ENCODE measurements at places on chromosomes 6 and 20. TPM values are rescaled to one million over a fixed set of nuclear protein-coding genes. Genes with fewer than 3 reads are reported as not detected.

The DACT2 gene
- polyA plus RNA-seq, result not detected

The FOXA2 gene
- not detected for polyA plus RNA-seq

The PTK6 gene
- 0.16 TPM for polyA plus RNA-seq

The LINC00237 gene
- polyA plus RNA-seq, result not detected

- no peak overlapping the region for H3K4me3 ChIP-seq
- no peak overlapping the region for H3K27ac ChIP-seq
- DNase-seq, result no peak
- no peaks in the 10 kb centered on the region for H3K4me1 ChIP-seq
- no peaks in the 10 kb centered on the region for H3K27me3 ChIP-seq
These were observed 1.4 kb downstream of the DEFB132 start for GRCh38 chr20:258963-259362.

DNA sequence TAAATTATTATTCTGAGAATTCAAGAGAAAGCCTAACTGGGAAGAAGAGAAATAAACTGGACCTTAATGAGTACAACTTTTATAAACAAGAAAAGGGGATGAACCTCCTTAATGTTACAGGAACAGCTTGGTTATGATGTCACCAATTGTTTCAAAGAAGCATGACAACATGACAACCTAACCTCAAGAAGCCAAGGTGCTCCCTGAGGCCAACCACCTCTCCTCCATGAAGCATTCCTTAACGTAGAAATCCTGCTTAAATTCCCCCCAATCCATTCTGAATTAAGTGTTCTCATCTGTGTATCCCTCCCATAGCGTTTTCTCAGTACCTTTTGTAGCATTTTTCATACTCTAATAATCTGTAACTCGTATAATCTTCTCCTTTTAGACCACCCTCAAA is 1.7 kb downstream of the HBS1L start:
- peaks cover 49% of the 10 kb centered on the region for H3K4me1 ChIP-seq
- no peak for DNase-seq
- peak overlapping the region; percentile 91 for H3K27ac ChIP-seq

GRCh38 chr6:76792394-76792793 is 670.9 kb downstream of the HTR1B start:
- no peaks in the 10 kb centered on the region for H3K36me3 ChIP-seq
- DNase-seq, result no peak
- H3K4me3 ChIP-seq, result no peak overlapping the region
- H3K4me1 ChIP-seq, result no peaks in the 10 kb centered on the region
- H3K27me3 ChIP-seq, result no peaks in the 10 kb centered on the region
- H3K27ac ChIP-seq, result no peak overlapping the region

DNA sequence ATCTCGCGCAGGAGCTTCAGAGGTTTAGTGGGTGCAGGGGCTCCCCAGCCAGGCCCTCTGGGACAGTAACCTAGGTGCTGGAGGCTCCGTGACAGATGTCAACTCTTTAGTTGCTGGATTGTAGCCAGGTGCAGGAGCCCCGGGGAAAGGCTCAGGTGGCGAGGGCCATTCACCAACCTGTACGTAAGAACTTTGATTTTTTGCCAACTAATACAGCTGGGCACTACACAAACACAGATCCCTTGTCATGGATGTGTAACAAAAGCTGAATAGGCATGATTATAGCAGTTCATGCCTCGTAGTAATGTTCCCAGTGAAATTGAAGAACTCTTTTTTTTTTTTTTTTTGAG is 82.6 kb downstream of the CDC5L start:
- H3K27me3 ChIP-seq, result no peaks in the 10 kb centered on the region
- no peak overlapping the region for H3K4me3 ChIP-seq
- DNase-seq, result no peak
- no peaks in the 10 kb centered on the region for H3K36me3 ChIP-seq

DNA sequence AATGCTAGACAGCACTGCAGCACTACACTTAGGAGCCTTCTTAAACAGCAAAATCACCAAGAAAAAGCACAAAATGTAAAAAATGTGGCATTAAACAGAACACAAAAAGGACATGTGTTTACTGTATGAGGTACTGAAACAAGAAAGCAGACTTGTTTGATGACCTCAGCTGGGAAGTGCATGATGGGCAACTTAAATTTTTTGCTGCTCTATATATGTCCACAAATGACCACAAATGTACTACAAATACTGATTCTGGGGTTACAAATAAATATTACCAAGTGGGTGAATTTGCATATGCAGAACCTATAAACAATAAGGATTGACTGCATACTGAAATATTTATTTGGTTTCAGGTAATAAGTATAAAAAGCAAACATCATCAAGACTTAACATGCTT is 13.1 kb downstream of the RAB23 start:
- H3K36me3 ChIP-seq, result no peaks in the 10 kb centered on the region
- H3K4me3 ChIP-seq, result no peak overlapping the region
- no peaks in the 10 kb centered on the region for H3K27me3 ChIP-seq
- H3K27ac ChIP-seq, result no peak overlapping the region
- peaks cover 7% of the 10 kb centered on the region for H3K4me1 ChIP-seq
- DNase-seq, result no peak

- H3K27me3 ChIP-seq, result peaks cover 53% of the 10 kb centered on the region
- H3K4me1 ChIP-seq, result no peaks in the 10 kb centered on the region
- no peak overlapping the region for H3K4me3 ChIP-seq
- H3K27ac ChIP-seq, result no peak overlapping the region
These were observed 171.0 kb downstream of the GPX5 start for GRCh38 chr6:28696682-28697081.

DNA sequence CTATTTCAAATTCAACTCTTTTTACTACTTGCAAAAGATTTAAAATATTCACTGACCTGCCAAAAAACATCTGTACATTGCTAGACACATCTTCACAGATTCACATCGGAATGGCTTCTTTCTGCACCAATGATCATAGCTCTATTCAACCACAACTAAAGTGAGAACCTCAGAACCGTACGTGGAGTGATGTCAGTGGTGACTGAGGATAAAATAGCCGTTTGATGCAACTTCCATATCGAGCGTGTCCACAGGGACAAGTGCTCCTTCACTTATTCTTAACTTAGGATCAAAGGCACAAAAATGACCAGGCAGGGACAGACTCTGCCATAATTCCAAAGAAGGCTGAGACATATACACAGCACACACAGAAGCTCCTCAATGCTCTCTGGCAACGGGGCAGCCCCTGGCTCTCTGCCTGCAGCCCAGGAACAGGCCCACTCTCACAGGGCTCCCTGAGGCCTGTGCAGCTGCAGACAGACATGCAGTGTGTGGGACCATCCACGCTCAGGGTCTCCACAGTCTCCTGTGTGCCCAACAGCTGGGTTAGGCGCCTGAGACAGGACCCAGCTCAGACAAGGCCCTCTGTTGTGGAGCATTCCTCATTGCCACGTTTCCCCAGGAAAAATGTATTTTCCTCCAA is 22.8 kb downstream of the FYN start:
- peaks cover 8% of the 10 kb centered on the region for H3K36me3 ChIP-seq
- no peaks in the 10 kb centered on the region for H3K27me3 ChIP-seq
- DNase-seq, result no peak
- H3K27ac ChIP-seq, result no peak overlapping the region

GRCh38 chr6:11277275-11278206 is 45.1 kb upstream of the NEDD9 start:
- H3K4me1 ChIP-seq, result peaks cover 35% of the 10 kb centered on the region
- no peaks in the 10 kb centered on the region for H3K27me3 ChIP-seq
- peak overlapping the region; percentile 52 for H3K27ac ChIP-seq
- no peak overlapping the region for H3K4me3 ChIP-seq
- no peaks in the 10 kb centered on the region for H3K36me3 ChIP-seq

DNA sequence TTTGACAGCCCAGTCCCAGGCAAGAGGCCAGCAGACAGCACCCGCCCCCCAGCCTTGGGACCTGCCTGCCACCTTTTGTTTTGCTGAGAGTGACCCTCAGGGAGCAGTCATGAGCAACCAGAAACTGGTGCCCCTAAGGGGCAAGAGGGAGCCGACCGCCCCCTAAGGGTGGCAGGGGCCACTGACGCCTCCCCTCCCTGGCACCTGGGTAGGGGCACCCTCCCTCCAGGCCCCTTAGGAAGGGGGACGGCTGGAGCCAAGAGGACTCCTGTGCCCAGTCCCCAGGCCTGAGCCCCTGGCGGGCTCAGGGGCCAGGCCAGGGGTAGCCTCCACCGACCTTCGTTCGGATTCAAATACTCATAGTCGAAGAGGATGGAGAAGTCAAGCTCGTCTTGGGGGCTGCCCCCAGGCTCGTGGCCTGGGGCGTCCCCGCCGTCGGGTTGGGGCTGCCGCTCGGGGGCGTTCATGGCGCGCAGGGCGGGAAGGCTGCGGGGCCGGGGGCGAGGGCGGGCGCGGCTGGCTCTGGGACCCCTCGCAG is 417 bp downstream of the NFATC2 start:
- H3K4me3 ChIP-seq, result peak overlapping the region; percentile 95
- peak overlapping the region; percentile 96 for H3K27ac ChIP-seq
- no peaks in the 10 kb centered on the region for H3K36me3 ChIP-seq
- H3K27me3 ChIP-seq, result no peaks in the 10 kb centered on the region

DNA sequence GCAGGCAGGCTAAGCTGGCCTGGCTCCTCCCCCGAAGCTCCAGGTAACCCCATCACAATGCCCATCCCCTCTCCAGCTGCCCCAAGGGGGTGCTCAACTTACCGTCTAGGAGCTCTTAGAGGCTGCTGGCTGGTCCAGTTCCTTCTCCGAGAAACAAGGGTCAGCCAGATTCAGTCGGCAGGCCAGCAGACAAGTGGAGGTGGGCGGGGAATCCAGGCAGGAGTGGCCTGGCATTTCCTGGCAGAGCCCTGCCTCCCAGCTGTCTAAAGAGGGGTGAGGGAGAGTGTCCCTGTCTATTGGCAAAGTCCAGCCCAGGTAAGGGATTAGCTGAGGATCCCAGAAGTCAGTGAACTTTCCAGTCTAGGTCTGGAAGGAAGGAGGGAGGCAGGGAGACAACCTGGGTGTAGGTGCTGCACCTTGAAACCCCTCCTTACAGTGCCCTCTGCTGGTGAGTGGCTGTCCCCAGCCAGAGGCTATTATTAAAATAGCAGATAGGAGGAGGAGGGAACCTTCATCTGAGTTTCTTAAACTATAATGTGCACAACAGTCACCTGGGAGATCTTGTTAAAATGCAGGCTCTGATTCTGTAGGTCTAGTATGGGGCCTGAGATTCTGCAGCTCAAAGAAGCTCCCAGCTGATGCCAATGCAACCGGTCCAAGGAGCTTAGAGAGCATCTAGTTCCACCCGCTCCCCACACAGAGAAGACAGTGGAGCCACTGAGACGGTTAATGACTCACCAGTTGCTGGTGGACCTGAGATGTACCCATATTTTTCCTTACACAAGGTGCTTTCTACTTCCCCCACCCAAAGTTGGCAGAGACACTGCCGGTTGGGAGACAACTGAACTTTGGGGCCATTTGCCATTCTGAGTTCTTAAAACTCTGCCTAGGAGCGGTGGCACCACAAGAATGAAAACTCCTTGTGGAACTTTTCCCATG is at the start of gene UNC5CL:
Gene UNC5CL, minus strand, starts transcription at position 162 of the 939 bp plus-strand sequence. CDS start 4,147 bp downstream, outside the sequence.
- DNase-seq, result peak; percentile 22
- no peak within 1 kb of the TSS for H3K27ac ChIP-seq
- H3K4me1 ChIP-seq, result no peaks in the 10 kb centered on the region
- no peaks in the 10 kb centered on the region for H3K36me3 ChIP-seq
- no peaks in the 10 kb centered on the region for H3K27me3 ChIP-seq

DNA sequence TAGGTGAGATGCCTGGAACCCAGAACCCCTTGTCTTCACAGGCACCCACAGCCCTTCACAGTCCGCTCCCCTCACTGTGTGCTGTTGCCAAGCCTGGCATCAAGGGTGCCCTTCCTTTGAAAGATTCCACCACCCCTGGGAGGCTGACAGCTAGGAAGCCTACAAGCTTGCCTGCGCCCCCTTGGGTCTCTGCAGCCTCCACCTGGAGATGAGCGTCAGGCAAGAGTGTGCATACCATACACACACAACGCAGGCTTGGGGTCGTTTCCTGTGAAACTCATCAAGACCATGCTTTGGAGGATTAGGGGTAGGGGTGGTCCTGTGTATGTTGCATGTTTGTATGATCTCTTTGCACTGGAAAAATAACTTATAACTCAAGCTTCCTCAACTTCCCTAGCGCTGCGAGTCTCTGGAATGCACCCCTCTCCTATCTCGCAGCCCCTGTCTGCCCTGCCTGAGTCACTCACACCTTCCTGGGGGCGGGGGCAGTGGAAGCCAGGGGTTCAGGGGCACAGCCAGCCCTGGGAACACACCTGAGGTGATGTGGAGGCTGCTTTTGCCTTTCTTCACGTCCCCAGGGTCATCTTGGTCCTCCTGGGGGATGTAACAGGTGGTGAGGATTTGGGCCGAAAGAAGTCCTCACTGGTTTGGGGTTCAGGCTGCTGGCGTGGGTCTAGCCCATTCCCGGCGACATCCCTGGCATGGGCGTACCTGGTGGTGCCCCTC is 67.2 kb downstream of the SSR1 start:
- DNase-seq, result no peak
- H3K36me3 ChIP-seq, result peaks cover 13% of the 10 kb centered on the region
- H3K27ac ChIP-seq, result no peak overlapping the region
- peaks cover 8% of the 10 kb centered on the region for H3K4me1 ChIP-seq
- H3K27me3 ChIP-seq, result no peaks in the 10 kb centered on the region

- H3K27ac ChIP-seq, result no peak overlapping the region
- H3K36me3 ChIP-seq, result no peaks in the 10 kb centered on the region
- H3K4me1 ChIP-seq, result no peaks in the 10 kb centered on the region
- no peak overlapping the region for H3K4me3 ChIP-seq
- H3K27me3 ChIP-seq, result no peaks in the 10 kb centered on the region
- DNase-seq, result no peak
These were observed 182.7 kb upstream of the PMEPA1 start for GRCh38 chr20:57892471-57892870.

- H3K4me3 ChIP-seq, result no peak overlapping the region
- H3K27me3 ChIP-seq, result no peaks in the 10 kb centered on the region
- peaks cover 39% of the 10 kb centered on the region for H3K36me3 ChIP-seq
- H3K27ac ChIP-seq, result no peak overlapping the region
These were observed 15.9 kb downstream of the TAF8 start for GRCh38 chr6:42066156-42066675.

GRCh38 chr6:84042603-84043002 is 9.0 kb downstream of the MRAP2 start:
- H3K36me3 ChIP-seq, result no peaks in the 10 kb centered on the region
- no peaks in the 10 kb centered on the region for H3K27me3 ChIP-seq
- no peak for DNase-seq

DNA sequence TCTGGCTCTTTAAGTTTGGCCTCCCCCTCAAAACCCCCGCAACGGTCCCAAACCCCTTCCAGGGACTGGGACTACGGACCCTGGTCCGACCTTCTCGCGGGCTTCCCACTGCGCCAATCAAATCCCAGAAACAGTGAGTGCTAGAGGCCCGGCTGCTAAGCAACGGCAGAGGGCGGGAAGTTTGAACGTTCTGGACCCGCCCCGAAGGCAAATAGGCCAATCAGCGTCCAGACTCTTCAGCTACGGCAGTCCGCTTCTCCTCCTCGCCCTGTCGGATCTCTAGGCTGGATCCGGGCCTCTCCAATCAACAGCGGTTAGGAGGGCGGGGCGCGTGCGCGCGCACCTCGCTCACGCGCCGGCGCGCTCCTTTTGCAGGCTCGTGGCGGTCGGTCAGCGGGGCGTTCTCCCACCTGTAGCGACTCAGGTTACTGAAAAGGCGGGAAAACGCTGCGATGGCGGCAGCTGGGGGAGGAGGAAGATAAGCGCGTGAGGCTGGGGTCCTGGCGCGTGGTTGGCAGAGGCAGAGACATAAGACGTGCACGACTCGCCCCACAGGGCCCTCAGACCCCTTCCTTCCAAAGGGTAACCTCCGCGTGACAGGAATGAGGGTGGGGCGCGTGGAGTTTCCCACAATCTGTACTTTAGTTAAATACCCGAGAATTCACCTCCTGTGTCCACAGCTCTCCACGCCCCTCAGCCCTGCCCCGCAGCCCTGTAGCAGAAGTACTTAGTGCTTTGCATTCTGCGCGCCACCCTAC is at the start of gene MSH5:
Gene MSH5, plus strand, starts transcription at position 367 of the 758 bp plus-strand sequence. CDS start 462 bp downstream, outside the sequence.
- peak; percentile 91 for DNase-seq
- peaks cover 40% of the 10 kb centered on the region for H3K4me1 ChIP-seq
- no peaks in the 10 kb centered on the region for H3K27me3 ChIP-seq
- H3K27ac ChIP-seq, result peak within 1 kb of the TSS; percentile 98
- peak within 1 kb of the TSS; percentile 84 for H3K4me3 ChIP-seq
- H3K36me3 ChIP-seq, result no peaks in the 10 kb centered on the region
